ENCODE measurements at places on chromosomes 2 and 18. TPM values are rescaled to one million over a fixed set of nuclear protein-coding genes. Genes with fewer than 3 reads are reported as not detected.
A peak's percentile ranks its signal among the peaks of the same experiment; 100 is the strongest.

Gene ITPRIPL1
- 1.5 TPM for total RNA-seq

DNA sequence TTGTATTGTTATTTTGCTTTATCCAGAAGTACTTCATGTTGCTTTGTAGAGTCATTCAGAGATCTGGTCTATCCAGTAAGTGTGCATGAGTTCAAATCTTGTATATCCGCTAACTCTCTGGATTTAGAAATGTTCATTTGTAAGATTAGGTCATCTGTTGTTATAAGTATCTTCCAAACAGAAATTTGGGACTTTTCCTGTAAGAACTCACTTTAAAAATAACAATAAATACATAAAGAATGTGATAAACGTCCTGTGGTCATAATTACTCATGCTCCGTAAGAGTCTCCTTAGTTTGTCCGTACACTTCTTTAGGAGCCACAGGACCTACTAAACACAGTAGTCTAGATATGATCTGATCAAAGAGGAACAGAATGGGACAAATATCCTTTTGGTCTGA is 699.9 kb upstream of the SLC8A1 start:
- H3K36me3 ChIP-seq, result no peaks in the 10 kb centered on the region
- H3K27me3 ChIP-seq, result no peaks in the 10 kb centered on the region
- no peak overlapping the region for H3K27ac ChIP-seq
- H3K4me3 ChIP-seq, result no peak overlapping the region

- no peaks in the 10 kb centered on the region for H3K4me1 ChIP-seq
- H3K27ac ChIP-seq, result peak overlapping the region; percentile 0
- no peaks in the 10 kb centered on the region for H3K27me3 ChIP-seq
- no peak for DNase-seq
- no peaks in the 10 kb centered on the region for H3K36me3 ChIP-seq
These were observed 8.7 kb downstream of the IMPA2 start for GRCh38 chr18:11989966-11990380.

- no peaks in the 10 kb centered on the region for H3K4me1 ChIP-seq
- DNase-seq, result no peak
- H3K4me3 ChIP-seq, result no peak overlapping the region
- H3K27me3 ChIP-seq, result no peaks in the 10 kb centered on the region
These were observed 150.2 kb upstream of the KLHL14 start for GRCh38 chr18:32922951-32923430.

Gene DOCK10
- 0.31 TPM for total RNA-seq

DNA sequence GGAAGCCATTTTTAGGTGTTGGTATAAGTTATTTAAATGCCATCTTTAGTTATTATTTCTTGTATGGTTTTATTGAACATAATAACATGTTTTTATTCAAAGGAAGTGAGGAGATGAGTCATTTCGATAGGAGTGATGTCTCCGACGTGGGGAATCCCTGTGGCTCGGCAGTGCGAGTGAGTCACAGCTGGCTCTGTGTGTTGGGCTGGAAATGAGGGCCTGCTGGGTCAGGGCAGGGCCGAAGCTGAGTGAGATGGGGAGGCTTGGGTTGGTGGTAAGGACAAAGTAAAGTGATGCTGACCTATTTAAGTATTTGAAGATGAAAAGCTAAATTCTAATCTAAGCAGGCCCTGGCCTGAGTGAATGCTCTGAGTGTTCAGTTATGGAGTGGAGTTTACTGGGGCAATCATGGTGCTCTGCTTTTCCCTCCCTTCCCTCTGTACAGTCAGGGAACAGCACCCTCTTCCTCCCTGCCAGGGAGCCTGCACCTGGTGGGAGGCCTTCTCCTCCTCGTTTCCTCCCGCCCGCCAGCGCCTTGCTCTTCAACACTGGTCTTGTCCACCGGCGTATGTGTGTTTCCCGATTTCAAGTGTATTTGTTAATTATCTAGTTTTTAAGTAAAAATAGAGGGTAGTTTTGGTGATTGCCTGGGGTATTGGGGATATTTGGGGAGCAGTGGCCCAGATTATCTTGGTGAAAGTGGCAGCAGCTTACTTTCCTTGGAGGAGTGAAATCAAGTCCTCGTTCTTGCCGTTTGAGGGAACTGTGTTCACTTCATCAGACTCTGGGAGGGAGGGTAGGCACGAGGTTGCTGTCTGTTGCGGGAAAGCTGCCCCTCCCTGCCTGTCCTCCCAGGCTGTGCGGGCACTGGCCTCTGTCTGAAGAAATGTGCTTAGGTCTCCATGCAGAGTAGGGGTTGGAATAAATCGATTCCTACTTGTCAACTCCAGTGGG is 157.0 kb downstream of the LDLRAD4 start:
- DNase-seq, result peak; percentile 75
- no peaks in the 10 kb centered on the region for H3K27me3 ChIP-seq

- H3K27me3 ChIP-seq, result no peaks in the 10 kb centered on the region
- no peak for DNase-seq
- no peak overlapping the region for H3K4me3 ChIP-seq
These were observed 147.6 kb upstream of the ITGA4 start for GRCh38 chr2:181309586-181309985.

DNA sequence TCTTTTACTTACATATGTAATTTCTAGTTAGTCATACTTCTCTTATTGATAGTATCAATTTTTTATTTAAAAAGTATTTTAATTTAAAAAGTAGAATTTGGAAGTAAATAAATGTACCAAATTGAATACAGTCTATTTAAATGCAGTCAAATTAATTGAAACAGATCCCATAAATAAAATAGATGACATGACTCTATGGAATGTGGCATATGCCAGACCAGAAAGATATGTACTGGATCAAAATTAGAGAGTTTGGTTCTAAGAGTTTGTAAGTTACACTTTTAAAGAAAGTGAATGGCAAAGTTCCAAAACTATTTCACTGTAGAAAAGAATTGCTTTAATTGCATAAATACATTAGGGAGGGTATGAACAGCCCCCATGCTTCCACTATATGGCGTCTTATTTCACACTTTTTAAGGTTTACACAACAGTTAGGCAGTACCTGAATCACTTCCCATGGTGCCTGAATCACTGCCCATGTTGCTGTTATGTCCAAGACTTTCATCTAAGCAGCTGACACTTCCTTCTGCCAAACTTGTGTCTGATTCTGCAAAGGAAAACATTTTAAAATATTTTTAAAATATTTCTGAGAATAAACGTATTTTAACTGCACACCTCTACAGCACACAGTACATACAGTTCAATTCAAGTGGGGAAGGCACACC is 25.2 kb downstream of the IFIH1 start:
- H3K36me3 ChIP-seq, result peaks cover 40% of the 10 kb centered on the region
- H3K4me1 ChIP-seq, result no peaks in the 10 kb centered on the region
- no peak overlapping the region for H3K4me3 ChIP-seq

Gene SMCHD1
- 37.1 TPM for total RNA-seq

- H3K36me3 ChIP-seq, result peaks cover 58% of the 10 kb centered on the region
- no peak overlapping the region for H3K4me3 ChIP-seq
- H3K27ac ChIP-seq, result no peak overlapping the region
- no peaks in the 10 kb centered on the region for H3K4me1 ChIP-seq
- H3K27me3 ChIP-seq, result no peaks in the 10 kb centered on the region
These were observed 25.5 kb downstream of the CHST10 start for GRCh38 chr2:100391735-100392515.
